ENCODE measurements at places on chromosomes 4 and X.

DNA sequence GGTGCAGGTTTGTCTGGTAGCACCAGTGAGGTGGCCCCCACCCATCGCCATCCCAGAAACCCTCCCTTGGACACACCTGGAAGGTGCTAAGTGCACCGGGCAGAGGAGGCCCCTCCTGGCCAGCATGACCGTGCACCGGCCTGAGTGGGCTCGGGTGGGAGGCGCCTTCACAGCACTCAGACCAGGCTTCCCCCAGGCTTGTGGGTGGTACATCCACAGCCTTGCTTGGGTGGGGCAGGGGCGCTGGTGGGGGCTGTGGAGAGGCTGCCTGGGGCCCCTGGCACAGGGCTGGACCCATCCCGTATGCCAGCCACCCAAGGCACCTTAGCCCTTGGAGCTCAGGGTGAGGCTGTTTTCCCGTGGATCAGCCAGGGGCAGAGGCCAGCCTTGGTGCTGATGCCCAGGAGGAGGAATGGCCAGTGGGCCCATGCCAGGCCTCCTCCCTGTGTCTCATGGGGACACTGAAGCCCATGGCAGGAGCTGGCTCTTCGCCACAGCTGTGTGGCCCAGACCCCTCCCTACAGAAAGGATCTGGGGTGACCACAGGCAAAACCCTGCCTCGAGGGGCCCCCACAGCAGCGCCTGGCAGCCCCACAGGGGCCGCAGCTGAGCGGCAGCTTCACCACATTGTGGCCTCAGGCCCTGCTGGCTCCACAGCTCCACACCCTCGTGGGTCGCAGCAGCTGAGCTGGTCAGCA, 21.4 kb downstream of the NKX1-1 start:
- no peak for DNase-seq

DNA sequence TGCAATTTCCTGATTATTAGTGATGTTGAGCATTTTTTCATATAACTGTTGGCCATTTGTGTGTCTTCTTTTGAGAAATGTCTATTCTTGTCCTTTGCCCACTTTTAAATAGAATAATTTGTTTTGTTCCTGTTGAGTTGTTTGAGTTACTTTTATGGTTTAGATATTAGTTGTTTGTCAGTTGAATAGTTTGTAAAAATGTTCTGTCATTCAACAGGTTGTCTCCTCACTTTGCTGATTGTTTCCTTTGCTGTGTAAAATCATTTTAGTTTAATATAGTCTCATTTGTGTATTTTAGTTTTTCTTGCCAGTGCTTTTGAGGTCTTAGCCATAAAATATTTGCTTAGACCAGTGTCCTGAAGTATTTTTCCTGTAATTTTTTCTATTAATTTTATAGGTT, 181.8 kb upstream of the GLRA2 start:
- no peak for DNase-seq

- DNase-seq, result no peak
Measured at GRCh38 chrX:40671126-40671525, 23.8 kb upstream of the CXorf38 start.

- peak; percentile 34 for DNase-seq
Measured at GRCh38 chr4:68373513-68373912, 23.6 kb upstream of the YTHDC1 start.

- no peak for DNase-seq
Measured at GRCh38 chrX:79325263-79325958, 41.7 kb downstream of the ITM2A start.

DNA sequence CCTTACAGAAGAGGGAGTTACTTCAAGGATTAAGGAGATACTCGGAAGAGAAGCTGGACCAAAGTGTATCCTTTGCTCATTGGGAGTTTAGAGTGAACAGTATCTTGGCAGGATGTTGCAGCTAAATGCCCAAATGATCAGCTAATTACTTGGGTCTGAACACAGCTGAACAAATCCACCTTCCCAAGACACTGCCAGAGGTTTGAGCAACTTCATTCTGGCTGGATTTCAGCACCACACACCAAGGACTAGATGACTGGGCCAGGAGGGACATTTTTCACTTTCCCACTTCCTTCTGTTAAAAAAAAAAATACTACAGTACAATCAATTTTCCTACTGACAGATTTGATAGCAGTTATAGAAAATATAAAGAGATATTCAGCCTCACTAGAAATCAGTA, 324.6 kb downstream of the MID1IP1 start:
- DNase-seq, result no peak

- no peak for DNase-seq
Measured at GRCh38 chr4:25984796-25985195, 70.8 kb downstream of the SMIM20 start.

- DNase-seq, result no peak
Measured at GRCh38 chr4:2729533-2729875, 26.6 kb downstream of the TNIP2 start.

- DNase-seq, result no peak
Measured at GRCh38 chr4:166957451-166957850, 276.8 kb downstream of the SPOCK3 start.

GRCh38 chrX:103864886-103865534, 33.0 kb upstream of the RAB9B start:
- no peak for DNase-seq

GRCh38 chr4:154573190-154573870, 10.5 kb downstream of the FGB start:
- no peak for DNase-seq

- no peak for DNase-seq
Measured at GRCh38 chr4:103786014-103786413, 66.2 kb upstream of the TACR3 start.

DNA sequence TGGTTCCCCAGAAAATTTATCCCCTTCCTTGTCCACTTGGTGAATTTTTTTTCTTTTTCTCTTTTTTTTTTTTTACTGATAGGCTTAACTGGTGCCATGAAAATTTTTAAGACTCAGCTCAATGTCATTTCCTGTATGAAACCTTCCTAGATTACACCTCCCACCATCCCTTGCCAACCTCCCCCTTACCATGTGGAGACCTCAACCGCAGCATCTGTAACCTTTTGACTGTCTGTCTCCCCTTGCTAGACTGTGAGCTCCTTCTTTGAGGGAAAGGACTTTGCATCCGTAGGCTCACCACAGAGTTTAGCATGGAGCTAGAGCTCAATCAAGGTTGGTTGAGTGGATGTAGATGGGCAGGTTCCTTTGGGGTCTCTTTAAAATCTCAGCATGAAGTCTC, 5.2 kb upstream of the PGRMC1 start:
- DNase-seq, result no peak

DNA sequence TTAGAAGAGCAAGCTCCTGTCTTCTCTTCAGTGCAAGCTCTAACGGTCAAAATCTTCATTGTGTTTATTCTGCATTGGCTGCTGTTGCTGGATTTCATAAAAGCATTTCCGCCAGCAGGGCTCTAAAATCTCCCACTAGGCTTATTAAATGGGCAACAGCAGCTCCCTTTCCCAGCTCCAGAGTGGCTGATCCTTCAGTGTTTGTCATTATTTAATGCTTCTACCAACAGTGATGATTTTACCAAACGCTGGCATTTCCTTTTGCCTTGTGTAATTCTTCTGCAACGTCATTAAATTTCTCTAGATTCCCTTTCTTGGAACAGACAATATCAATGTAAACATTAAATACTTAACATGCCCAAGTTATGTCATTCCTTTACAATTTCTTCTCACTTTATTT, 20.1 kb downstream of the SLC7A11 start:
- DNase-seq, result no peak

DNA sequence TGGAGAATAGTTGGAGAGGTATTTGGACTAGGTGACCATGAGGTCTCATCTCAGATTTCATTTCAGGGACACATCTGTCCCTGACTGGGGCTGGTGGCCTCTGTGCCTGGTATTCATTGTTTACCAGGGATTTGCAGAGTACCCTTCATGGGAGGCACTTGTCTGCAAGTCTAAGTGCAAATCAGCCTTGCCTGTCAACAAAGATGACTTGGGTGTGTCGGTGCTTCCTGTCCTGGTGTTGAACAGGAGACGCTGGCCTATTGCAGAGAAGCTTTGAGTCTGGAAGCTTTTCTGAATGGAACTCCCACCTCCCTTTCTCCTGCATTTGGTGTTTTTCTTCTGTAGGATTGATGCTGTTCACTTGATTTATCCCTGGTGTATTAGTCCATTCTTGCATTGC, 104.1 kb downstream of the TNIP2 start:
- DNase-seq, result no peak

GRCh38 chr4:28462766-28463700, 1602.4 kb downstream of the STIM2 start:
- DNase-seq, result no peak

GRCh38 chr4:37646247-37646646, 39.9 kb downstream of the RELL1 start:
- no peak for DNase-seq

DNA sequence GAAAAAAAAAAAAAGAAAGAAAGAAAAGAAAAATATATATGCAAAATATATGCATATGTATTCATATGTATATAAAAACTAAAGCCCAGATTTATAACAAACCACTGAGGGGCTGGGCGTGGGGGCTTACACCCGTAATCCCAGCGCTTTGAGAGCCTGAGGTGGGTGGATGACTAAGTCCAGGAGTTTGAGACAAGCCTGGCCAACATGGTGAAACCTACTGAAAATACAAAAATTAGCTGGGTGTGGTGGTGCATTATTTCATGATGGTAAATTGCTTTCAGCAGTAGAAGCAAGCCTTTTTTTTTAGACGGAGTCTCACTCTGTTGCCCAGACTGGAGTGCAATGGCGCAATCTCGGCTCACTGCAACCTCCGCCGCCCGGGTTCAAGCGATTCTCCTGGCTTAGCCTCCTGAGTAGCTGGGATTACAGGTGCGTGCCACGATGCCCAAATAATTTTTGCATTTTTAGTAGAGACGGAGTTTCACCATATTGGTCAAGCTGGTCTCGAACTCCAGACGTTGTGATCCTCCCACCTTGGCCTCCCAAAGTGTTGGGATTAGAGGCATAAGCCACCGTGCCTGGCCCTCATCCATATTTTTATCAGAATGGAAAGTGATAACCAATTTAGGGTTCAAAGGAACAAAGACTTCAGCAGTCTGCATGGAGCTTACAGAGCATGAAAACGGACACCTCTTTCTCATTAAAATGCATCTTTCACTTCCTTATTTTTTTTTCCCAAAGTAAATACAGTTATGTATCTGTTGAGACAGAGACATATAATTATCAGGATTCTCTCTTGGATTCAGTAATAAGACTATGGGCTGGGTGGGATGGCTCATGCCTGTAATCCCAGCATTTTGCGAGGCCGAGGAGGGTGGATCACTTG, 27.7 kb upstream of the MOB1B start:
- DNase-seq, result no peak

DNA sequence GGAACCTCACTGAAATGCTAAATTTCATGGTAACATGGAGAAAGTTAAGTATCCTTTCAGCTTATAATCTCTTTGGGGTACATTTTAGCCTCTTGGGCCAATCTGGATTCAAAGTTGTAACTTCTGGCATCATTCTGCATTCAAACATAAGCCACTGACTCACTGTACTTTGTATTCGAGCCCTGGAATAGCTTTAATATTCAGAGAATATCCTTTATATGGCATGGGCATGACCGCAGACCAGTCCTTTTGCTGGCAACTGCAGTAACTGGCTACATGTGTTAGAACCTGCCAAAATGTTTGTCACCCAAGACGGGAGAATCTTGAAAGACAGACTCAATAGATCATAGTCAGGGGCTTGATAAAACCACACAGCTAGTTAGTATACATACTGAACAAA, 3.3 kb downstream of the GASK1B start:
- DNase-seq, result no peak

GRCh38 chr4:155952501-155952901, 1.2 kb downstream of the CTSO start:
- no peak for DNase-seq

GRCh38 chr4:74395633-74396032, 30.7 kb downstream of the EREG start:
- DNase-seq, result no peak

DNA sequence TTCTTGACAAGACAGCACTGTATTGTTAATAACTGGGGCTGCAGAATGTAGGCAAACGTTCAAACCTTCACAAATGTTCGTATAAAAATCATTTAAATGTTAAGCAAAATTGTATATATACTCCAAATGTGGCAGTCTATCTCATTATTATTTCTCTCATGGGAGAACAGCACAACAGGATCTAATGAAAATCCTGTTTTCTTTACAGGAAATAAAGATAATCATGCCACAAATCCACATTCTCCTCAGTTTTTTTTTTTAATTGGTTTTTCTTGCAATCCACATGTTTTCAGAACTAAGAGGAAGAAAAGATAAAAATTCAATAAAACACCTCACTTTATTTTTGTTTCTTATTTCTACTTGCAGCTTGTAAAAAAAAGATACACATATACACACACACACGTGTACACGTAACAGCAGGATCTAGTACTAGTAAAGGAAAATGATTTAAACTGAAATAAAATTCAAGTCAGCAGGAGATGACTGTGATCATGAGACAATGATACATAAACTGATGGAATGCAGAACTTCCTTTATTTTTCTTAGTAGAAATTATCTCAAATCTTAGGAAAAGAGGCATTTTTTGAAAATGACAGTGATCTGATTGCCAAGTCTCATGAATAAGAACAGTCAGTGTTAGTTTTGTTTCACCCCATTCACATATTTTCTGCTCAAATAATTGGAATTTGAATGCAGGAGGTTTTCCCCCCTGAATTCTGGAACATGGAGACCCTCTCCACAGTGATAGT, 11.3 kb downstream of the APBB2 start:
- no peak for DNase-seq

- DNase-seq, result no peak
Measured at GRCh38 chrX:19875050-19875431, 12.4 kb downstream of the SH3KBP1 start.

- no peak for DNase-seq
Measured at GRCh38 chr4:138341739-138342415, 99.7 kb upstream of the SLC7A11 start.

DNA sequence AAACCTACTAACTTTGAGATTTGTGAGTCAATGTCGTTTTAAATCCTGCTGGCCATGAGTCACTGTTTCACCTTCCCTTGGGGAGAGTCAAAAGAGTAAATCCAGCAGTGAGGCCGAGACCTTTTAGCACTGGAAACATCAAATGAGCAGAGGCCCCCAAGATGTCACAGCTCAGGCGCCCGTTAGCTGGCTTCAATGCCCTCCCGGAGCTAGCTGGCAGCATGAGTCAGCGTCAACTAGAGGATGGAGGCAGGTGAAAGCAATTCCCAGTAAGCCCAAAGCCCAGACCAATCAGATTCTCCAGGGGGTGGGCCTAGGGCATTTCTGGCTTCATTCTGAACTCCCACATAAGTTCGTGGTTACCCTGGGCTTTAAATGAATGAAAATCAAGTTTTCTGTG, 170.9 kb downstream of the CLCN4 start:
- no peak for DNase-seq

- no peak for DNase-seq
Measured at GRCh38 chr4:172951679-172952451, 216.7 kb upstream of the GALNT7 start.

DNA sequence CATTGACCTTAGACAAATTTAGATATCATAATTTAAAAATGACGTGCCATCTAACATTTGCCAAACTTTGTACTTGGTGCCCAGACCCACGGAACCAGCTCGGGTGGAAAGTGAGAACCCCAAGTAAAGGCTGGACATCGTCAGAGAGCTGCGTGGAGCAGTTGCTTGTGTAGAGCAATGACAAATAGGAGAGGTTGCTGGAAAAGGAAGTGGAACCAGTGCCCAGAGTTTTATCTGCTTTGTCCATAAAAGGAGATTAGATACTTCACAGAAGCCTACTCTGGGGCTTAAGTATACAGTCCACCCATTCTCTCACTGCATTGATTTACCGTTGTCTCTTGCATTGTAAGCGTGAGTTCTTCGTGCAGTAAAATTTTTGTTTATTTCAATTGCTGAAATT, 5.4 kb upstream of the TBC1D1 start:
- no peak for DNase-seq

GRCh38 chr4:78362310-78362709, 189.3 kb upstream of the ANXA3 start:
- no peak for DNase-seq

GRCh38 chr4:93748373-93749291, 79.9 kb upstream of the ATOH1 start:
- no peak for DNase-seq
